ENCODE measurements at places on chromosomes 13 and 19.

DNA sequence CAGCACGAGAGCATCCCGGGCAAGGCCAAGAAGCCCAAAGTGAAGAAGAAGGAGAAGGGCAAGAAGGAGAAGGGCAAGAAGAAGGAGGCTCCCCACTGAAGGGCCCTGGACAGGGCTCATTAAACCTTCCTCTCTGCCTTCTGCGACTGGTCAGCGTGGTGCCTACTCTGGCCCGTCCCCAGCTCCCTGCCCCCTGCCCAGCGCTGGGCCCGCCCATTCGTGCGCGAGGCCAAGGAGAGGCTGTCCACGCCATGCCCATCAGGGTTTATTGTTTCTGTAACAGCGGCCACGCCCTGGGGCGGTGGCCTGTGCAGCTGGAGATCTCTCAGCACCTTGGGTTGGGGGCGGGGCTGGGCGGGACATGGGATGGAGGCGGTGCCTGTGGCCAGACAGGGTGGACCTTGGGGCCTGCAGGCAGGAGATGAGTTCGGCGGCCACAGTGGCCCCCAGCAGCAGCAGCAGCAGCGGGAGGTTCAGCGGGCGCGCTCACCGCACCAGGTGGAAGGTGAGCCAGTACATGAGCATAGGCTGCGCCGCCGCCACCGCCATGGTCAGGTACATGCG is 897 bp downstream of the C19orf33 start:
- DNase-seq: no peak

DNA sequence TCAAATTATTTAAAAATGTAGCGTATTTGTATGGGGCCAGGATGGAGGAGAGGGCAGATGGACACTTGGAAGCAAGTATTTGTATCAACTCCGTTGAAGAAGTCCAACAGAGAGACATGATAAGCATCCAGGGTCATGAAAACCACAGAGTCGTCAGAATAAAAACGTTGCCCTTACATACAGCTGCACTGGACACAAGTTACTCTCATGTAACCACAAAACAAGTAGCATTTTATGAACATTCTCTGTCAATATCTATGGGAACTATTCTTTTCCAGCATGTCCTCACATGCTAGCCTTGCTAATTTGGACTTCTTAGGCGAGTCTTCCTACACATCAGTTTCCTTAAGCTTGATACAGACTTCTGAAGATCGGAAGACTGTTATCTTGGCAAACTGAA is 35.0 kb downstream of the EFNB2 start:
- DNase-seq: no peak

DNA sequence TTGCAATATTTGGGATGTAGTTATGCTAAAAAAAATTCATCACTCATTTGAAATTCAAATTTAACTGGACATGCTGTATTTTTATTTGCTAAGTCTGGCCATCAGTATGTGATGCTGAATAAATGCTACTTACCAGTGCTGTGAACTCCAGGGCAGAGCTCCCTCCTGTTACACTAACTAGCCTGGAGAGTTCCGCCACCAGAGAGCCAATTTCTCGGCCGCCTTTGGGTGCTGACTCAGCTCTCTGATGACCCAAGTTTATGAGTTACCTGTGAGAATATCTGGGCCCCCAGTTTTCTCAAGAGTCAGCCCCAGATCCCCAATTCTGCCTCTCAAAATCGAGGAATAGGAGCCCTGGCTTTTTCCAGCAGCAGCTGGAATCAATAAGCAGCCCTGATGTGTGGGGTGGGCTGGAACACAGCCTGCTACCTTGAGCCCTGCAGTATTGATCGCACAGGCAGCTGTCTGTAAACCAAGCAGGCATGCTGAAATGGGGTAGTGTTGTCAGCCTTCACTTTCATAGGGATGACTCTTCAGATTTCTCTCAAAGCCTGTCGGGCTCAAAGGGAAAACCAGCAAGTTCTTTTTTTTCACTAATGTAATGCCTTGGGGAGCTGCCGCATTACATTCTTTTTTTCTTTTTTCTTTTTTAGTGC is 113.7 kb downstream of the DNAJC15 start:
- DNase-seq: no peak

- no peak for DNase-seq
These were observed 3.4 kb downstream of the URI1 start for GRCh38 chr19:29945433-29945832.

DNA sequence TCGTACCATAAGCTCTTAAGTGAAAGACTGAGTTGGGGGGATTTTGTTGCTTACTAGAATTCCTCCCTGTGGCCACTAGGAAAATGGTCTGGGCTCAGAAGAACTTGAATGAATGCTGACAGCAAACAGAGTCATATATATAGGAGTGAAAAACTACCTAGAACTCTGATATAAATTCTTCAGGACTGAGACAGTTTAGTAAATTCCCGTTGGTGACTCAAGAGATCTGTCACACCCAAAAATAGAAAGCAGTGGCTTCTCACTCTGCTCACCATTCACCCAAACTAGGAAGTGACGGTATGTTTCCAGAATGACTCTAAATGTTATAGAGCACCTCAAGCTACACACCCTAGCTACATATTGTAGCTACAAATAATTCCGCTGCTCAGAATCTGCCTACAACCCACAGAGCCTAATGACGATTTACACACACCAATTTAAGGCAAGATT is 116.2 kb downstream of the TBC1D4 start:
- DNase-seq: peak; percentile 17

- no peak for DNase-seq
These were observed 3.2 kb downstream of the UBAC2 start for GRCh38 chr13:99203601-99204579.

GRCh38 chr13:52412128-52412527 is 6.2 kb upstream of the THSD1 start:
- DNase-seq: no peak

DNA sequence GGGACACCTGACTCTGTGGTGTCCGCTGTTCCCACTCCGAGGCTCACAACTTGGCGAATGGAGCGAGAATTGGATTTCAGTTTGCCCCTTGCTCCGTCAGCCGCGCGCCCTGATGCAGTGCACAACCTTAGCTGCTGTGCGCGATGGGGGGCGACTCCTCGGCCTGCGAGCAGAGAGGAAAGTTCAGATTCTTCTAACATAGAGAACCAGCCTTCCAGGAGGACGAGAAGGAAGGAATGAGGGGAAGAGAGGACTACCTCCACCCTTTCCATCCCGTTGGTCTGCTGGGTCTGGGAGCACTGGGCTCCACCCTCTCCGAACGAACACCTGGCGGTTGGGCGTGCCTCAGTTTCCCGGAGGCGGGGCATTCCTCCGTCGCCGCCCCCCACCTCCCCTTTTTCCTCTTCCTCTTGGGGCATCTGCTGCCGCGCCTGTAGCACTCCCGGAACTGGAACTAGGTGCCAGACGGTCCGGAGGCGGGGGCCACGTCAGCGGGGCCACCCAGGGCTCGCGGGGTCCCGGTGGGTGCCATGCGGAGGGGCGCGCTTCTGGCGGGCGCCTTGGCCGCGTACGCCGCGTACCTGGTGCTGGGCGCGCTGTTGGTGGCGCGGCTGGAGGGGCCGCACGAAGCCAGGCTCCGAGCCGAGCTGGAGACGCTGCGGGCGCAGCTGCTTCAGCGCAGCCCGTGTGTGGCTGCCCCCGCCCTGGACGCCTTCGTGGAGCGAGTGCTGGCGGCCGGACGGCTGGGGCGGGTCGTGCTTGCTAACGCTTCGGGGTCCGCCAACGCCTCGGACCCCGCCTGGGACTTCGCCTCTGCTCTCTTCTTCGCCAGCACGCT is at the start of gene KCNK6:
TSS of gene KCNK6 (plus strand) at position 425 of the 838 bp plus-strand sequence. CDS start at position 531, 106 bp downstream.
- peak; percentile 44 for DNase-seq

DNA sequence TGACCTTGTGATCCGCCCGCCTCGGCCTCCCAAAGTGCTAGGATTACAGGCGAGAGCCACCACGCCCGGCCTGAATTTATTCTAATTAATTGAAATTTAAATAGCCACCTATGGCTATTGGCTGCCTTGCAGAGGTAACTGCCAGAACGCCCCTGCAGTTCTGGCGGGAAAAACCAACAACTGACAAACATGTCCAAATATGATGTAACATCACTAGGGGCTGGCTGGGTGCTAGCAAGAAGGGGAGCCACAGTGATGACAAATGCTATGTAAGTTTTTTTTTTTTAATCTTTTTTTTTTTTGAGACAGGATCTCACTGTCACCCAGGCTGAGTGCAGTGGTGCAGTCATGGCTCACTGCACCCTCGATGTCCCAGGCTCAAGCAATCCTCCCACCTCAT is 12.9 kb downstream of the ZSWIM9 start:
- DNase-seq: peak; percentile 46

DNA sequence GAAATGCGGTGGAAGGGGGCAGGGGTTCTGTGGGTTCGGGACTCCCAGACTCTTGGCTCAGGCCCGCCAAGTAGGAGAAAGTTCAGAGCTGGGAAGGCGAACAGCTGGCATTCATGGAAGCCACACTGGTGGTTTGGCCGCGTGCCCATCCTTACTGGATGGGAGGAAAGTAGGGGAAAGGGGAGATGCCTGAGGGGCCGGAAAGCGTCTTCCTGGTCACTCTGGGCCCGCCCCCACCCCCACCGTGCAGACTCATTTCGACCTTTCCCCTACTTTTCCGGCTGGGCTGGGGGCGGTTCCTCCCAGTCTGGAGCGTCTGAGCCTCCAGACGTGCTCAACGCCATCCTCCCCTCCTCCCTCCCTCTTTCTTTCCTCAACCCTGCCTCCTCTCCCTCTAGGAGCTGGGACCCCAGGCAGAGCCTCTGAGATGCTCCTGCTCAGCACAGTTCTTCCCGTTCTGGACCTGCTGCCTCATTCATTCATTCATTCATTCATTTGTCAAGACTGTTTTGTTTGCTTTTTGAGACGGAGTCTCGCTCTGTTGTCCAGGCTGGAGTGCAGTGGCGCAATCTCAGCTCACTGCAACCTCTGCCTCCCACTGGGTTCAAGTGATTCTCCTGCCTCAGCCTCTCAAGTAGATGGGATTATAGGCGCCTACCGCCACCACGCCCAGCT is 3.5 kb downstream of the ANGPTL4 start:
- DNase-seq: no peak

- no peak for DNase-seq
These were observed 17.1 kb downstream of the NUDT15 start for GRCh38 chr13:48054601-48055000.

DNA sequence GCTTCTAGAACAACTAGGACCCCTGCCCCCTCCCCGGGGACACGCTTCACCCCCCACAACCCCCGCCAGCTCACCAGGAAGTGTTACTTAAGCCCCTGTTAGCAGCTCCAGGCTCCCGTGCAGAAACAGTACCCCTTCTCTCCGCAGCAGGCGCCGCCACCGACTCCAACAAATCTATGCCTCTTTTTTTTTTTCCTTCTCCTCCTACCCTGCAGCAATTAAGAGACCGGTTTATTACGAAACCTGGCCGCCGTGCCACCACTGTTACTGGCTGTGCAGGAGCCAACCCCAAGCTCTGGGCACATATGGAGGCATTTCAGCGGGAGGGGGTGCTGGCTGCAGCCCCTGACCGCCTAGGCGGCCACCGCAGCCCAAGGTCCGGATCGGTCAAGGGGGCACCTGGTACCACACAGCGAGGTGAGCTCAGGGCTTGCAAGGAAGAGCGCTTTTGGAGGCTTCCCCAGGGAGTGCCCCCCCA is 2.4 kb downstream of the GADD45B start:
- DNase-seq: peak; percentile 77

GRCh38 chr13:37914781-37915391 is 45.3 kb upstream of the TRPC4 start:
- DNase-seq: no peak

DNA sequence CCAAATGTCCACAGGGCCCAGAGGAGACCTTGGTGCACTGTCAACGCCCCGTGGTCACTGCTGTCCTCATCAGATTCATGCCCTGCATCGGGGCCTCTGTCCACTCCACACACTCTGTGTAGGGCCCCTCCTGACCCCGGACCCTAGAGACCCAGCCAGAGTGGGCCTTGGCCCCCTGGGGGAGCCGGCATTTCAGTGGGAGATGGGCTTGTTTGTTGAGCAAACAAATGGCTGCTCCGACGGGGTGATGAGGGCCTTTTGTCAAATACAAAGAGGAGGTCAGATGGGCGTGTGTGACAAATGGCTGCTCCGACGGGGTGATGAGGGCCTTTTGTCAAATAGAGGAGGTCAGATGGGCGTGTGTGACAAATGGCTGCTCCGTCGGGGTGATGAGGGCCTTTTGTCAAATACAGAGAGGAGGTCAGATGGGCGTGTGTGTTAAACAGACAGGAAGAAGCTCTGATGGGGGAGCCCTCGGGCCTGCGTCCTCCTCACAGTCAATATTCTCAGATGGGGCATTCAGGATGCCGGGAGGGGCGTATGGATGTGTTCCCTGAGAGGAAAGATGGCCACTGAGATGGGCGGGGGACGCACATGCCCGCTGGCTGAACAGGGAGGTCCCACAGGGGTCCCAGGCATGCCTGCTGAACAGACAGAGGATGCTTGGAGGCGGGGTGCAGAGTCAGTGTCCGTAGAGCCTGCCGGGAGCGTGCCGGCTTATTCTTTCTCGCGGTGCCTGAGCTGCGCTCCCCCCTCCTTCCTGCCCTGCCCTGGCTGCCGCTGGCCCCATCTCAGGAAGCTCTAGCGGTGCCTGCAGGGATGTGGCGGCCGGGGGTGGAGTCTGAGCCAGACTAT is 36.3 kb downstream of the SMIM24 start:
- DNase-seq: no peak

GRCh38 chr19:19540064-19540714 is 2.1 kb downstream of the CILP2 start:
- DNase-seq: peak; percentile 54

DNA sequence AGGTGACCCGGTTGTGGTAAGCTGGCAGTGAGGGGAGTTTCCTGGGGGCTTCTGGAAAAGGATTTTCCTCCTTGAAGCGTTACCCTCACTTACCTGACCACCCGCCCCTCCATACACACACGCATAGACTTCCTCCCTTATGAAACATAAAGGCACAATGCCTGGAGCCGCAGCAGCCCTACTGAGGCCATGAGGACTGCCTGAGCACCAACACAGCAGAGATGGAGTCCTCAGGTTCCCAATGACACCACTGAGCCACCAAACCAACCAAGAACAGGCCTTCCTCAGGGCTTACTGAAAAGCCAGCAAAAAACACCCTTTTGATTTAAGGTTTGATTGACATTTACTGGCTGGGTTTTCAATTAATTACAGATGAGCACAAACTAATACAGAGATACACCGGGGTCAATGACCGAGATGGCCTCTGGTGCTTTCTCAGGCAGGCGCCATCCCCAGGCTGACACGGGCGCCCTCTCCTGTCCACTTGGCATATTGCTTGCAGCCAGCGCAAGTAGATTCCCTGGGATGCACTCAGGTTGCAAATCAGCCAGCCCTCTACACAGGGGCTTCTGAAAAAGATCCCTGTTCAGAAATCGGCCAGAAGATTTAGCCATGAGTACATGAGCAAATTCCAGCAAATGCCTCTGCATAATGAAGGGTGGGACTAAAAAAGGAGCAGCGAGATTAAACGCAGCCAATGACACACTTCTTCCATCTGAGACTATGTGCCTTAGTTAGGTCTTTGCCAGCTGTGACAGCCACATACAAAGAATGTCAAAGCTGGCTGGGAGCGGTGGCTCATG is 14.8 kb downstream of the OPA3 start:
- DNase-seq: peak; percentile 71

GRCh38 chr19:39398297-39398864 is 7.2 kb downstream of the MED29 start:
- DNase-seq: no peak

DNA sequence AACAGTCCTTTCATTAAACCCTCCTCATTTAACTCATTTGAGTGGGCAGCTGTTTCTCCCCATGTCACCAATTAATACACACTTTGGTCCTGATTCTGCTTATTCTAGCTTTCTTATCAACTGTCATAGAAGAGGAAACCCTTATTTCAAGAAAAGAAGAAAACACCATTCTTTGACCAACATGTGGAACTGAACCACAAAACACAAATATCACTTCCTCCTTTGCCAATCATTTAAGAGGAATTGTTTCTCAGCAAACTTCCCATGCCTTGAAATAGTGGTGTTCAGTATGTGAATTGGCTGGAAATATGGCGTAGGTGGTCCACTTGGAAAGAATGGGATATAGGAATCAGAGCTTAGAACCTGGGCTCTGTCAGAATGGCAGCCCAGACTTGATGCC is 20.4 kb downstream of the MBD3L2B start:
- DNase-seq: no peak
